Subcutaneous adipose tissue (tissue), 4 donors: ENCODE measurements at places on chromosomes 7 and 10. TPM values are rescaled to one million over a fixed set of nuclear protein-coding genes. Genes with fewer than 3 reads are reported as not detected.

Gene FBXL13
- total RNA-seq: 0.88 TPM

Gene SEPTIN7
- total RNA-seq: 141 TPM

Gene CCL26
- total RNA-seq: not detected

Gene HOXA4
- total RNA-seq: 1.2 TPM

Gene STRA8
- total RNA-seq: not detected

Gene TMEM178B
- under 0.01 TPM for total RNA-seq

Gene LRRC4
- 2.4 TPM for total RNA-seq

Gene CALML5
- not detected for total RNA-seq

Gene GBX1
- total RNA-seq: not detected

Gene LZTS2
- 40.6 TPM for total RNA-seq

Gene SPDYE2B
- total RNA-seq: not detected

Gene EPO
- not detected for total RNA-seq

Gene TCERG1L
- not detected for total RNA-seq

Gene PRSS58
- not detected for total RNA-seq

Gene SPDYE18
- total RNA-seq: 0.94 TPM

Gene SFRP4
- 2.6 TPM for total RNA-seq

Gene C1GALT1
- total RNA-seq: 21.3 TPM

Gene GIMAP7
- total RNA-seq: 13.6 TPM

Gene ZSCAN21
- 15.6 TPM for total RNA-seq

Gene MSS51
- 2.4 TPM for total RNA-seq

Gene UNC5B
- 0.98 TPM for total RNA-seq

Gene WDR86
- 14.5 TPM for total RNA-seq

Gene CDH23
- total RNA-seq: 32.1 TPM

Gene SH2D4B
- total RNA-seq: not detected

Gene PDE6C
- not detected for total RNA-seq

Gene FAM25G
- total RNA-seq: not detected

Gene NOS3
- total RNA-seq: 8.5 TPM

Gene SAMD9L
- 22.9 TPM for total RNA-seq

Gene CPA2
- not detected for total RNA-seq

Gene CDNF
- total RNA-seq: 6.8 TPM

Gene ZP3
- 5.4 TPM for total RNA-seq

Gene GNAT3
- not detected for total RNA-seq

Gene C7orf33
- not detected for total RNA-seq

Gene LRRTM3
- total RNA-seq: not detected

Gene FAM180A
- total RNA-seq: 9.9 TPM

Gene CRTAC1
- 0.88 TPM for total RNA-seq

Gene RNF32
- 2.0 TPM for total RNA-seq

Gene CYP51A1
- 42.2 TPM for total RNA-seq
